ENCODE measurements at places on chromosomes 13 and 19. TPM values are rescaled to one million over a fixed set of nuclear protein-coding genes. Genes with fewer than 3 reads are reported as not detected.

DNA sequence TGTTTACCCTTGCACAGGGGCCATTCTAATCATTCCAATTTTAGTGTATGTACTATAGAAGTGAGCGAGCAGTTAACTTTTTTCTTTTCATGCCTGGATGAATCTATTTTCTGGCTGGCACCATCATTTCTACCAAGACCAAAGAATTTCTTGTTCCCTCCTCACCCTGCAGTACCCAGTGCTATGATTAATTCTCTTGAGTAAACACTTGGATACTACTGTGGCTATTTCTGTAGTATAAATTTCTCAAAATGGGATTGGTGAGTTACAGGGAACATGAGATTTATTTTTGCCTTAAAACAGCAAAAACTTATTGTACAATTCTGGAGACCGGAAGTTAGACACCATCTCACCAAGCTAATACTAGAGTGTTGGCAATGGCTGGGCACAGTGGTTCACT, 7.6 kb downstream of the ZNF446 start:
- H3K27ac ChIP-seq, result no peak overlapping the region
- no peaks in the 10 kb centered on the region for H3K27me3 ChIP-seq
- H3K4me3 ChIP-seq, result no peak overlapping the region
- peaks cover 15% of the 10 kb centered on the region for H3K36me3 ChIP-seq
- DNase-seq, result no peak

- no peaks in the 10 kb centered on the region for H3K4me1 ChIP-seq
- no peak overlapping the region for H3K27ac ChIP-seq
- no peak overlapping the region for H3K4me3 ChIP-seq
- no peaks in the 10 kb centered on the region for H3K36me3 ChIP-seq
- DNase-seq, result no peak
- H3K27me3 ChIP-seq, result no peaks in the 10 kb centered on the region
These were observed 14.8 kb downstream of the KCTD12 start for GRCh38 chr13:76871432-76871831.

DNA sequence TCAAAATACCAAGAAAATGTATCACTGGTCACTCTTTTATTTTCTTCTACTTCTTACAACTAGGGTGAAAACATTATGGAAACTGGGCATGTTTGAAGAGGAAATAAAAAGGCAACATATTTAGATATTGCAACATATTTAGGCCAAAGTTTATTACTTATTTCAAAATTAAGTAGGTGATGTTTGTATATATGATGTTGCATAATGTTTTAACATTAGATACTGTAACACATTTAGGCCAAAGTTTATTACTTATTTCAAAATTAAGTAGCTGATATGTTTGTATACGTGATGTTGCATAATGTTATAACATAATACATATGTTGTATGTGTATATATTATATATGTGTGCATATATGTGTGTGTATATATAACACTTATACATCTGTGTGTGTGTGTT, 451.3 kb downstream of the LIG4 start:
- H3K27ac ChIP-seq, result no peak overlapping the region
- no peak overlapping the region for H3K4me3 ChIP-seq
- no peaks in the 10 kb centered on the region for H3K27me3 ChIP-seq
- DNase-seq, result no peak

Gene TTYH1
- polyA plus RNA-seq, result 0.79 TPM

DNA sequence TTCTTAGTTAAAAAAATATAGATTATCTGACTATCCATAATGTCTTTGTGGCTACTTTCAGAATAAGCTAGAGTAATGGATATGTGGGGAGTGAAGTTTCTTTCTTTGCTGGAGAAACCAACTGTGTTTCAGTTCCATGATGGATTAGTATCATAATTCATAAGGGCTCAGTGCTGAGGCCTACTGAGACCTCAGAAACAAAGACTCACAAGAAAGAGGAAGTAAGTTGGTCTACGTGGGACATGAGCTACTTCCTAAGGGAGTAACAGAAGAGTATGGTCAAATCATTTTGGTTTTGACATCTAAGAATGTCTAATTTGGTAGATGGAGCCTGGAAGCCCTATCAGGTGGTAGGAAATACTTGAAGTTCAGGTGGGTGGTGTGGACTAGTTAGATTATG, 99.0 kb upstream of the HTR2A start:
- no peak overlapping the region for H3K4me3 ChIP-seq
- no peaks in the 10 kb centered on the region for H3K36me3 ChIP-seq
- no peak overlapping the region for H3K27ac ChIP-seq
- no peaks in the 10 kb centered on the region for H3K27me3 ChIP-seq
- H3K4me1 ChIP-seq, result no peaks in the 10 kb centered on the region

Gene FPR1
- 2.7 TPM for polyA plus RNA-seq

Gene TSHZ3
- polyA plus RNA-seq, result 0.42 TPM

DNA sequence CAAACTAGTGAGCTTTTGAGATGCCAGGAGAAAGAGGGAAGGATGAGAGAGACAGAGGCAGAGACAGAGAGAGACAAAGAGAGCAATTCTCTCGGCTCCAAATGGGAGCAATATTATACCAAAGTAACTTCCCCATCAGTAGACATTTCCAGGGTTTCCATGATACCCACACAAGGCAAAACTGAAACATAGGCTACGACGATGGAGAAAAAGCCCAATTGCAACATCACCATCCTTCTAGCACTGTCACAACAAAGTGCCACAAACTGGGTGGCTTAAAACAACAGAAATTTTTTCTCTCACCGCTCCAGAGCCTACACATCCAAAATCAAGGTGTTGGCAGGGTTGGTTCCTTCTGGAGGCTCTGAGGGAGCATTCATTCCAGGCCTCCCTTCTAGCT, 81.4 kb downstream of the KCTD12 start:
- H3K36me3 ChIP-seq, result no peaks in the 10 kb centered on the region
- no peak overlapping the region for H3K4me3 ChIP-seq
- no peaks in the 10 kb centered on the region for H3K4me1 ChIP-seq
- no peak overlapping the region for H3K27ac ChIP-seq

- no peak overlapping the region for H3K4me3 ChIP-seq
- peaks cover 1% of the 10 kb centered on the region for H3K27me3 ChIP-seq
- H3K27ac ChIP-seq, result no peak overlapping the region
- no peaks in the 10 kb centered on the region for H3K4me1 ChIP-seq
- no peak for DNase-seq
These were observed 1.8 kb upstream of the LRRC4B start for GRCh38 chr19:50569938-50570540.

DNA sequence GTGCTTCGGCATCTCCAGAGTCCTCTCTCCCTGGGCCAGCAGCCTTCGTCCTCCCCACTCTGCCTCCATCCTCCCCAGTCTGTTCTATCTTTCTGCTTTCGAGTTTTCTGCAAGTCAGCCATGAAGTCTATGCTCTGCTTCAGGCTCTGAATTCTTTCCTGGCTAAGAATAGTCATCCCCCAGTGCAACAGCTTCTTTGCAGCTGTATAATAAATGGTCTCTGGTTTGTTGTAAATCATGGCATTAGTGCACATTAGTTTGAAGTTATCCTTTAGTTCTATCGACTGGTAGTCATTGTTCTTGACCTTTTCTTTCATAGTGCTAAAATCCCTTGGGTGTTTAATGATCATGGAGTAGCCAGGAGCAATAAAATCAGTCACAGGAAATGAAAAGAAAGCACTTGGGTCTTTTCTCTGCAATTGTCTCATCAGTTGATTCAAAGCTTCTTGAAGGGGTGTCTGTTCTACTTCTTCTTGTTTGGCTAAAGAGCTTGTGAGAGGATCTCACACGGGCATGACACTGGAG, 46.2 kb upstream of the SOX21 start:
- H3K4me1 ChIP-seq, result no peaks in the 10 kb centered on the region
- no peaks in the 10 kb centered on the region for H3K36me3 ChIP-seq
- no peak for DNase-seq
- peaks cover 5% of the 10 kb centered on the region for H3K27me3 ChIP-seq

Gene PIK3R2
- polyA plus RNA-seq, result 6.2 TPM

Measured in liver (tissue), 10 donors.